NCI-H1694 treated with DMSO at 0.1 percent for 48 hours (cell line): ENCODE measurements at places on chromosomes 1 and 21.

DNA sequence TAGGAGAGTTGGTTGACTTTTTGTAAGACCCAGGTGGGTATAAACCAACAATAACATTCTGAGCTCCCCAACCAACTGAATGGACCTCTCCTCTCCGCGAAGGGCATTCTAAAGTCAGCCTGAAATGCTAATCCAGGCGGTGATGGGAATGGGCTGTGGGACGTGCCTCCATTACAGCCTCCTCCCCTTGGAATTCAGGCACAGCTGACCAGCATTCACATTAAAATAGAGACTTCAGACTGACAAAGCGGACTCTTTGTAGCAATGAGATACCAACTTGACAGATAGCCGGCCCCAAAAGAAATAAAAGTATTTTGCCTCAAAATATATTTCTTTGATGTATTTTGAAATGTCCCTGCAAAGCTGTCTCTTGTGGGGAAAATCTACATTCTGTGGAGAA, 101.7 kb downstream of the KIF26B start:
- no peak for DNase-seq

DNA sequence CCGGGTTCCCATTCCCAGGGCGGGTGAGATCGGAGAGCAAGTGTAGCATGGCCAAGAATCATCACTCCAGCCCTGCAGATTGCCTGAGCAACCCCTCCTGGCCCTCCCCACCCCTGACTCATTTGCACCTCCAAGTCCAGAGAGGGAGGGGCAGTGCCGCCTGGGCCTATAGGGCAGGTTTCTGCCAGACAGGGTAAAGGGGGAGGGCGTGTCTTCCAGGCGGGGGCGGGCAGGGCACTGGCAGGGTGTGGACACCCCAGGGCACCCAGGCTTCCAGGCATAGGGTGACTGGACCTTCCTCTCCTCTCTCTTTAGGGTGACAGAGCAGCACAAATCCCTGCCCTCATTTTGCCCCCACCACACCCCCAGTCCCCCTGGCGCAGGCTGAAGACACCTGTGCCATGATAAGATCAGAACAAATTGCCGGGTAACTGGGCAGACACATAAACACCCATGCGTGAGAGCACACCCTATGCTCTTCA, 3.2 kb upstream of the CRYBG2 start:
- DNase-seq: no peak

GRCh38 chr1:35808450-35809113, 766 bp downstream of the AGO4 start:
- no peak for DNase-seq

DNA sequence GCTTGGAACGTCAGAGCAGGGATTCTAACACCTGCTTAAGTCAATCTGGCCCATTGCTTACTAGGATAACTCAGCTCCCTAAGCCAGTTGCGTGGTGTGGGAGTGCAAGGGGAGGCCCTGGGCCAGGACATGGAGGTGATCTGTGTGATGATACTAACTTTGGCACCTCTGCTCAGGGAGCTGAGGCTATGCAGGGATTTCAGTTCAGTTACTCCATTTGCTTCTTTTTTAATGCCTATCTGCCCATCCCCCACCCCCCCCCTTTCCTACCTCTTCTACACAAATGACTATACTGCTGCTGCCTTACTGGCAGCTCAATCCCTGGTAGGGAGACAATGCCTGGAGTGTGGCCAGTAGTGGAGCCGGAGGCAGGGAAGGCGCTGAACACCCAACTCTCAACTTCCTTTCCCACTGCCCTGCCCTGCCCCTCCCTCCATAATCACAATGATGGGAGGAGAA, 19.5 kb downstream of the INKA2 start:
- DNase-seq: no peak

DNA sequence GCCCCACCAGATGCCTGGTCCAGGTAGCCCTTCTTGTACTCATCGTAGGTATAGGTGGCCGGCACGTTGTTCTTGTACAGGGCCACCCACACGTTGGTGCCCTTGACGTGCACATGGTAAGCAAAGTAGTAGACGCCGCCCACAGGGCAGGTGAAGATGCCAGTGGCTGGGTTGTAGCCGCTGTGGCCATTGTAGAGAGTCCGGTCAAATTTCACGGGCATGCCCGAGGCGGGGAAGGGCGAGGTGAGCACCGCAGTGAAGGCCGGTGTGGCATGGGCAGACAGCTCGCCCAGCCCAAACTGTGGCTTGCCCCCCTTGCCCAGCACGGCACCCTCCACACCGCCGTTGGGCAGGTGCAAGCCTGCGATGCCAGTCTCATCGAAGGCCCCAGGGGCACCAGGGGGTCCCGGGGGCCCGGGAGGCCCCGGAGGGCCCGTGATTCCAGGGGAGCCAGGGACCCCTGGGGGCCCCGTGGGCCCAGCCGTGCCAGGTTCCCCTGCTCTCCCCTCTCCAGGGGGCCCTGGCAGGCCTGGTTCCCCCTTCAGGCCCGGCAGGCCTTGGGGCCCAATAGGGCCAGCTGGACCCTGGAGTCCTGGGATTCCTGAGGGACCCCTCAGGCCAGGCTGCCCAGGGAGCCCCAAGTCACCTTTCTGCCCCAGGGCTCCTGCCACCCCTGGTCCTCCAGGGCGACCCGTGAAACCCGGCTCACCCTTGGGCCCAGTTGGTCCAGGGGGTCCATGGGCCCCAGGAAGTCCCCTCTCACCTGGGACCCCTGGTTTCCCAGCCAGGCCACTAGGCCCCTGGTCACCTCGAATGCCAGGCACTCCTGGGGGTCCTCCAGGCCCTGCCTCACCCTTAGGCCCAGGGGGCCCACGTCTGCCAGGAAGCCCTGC, 9.2 kb downstream of the ADPRS start:
- no peak for DNase-seq

DNA sequence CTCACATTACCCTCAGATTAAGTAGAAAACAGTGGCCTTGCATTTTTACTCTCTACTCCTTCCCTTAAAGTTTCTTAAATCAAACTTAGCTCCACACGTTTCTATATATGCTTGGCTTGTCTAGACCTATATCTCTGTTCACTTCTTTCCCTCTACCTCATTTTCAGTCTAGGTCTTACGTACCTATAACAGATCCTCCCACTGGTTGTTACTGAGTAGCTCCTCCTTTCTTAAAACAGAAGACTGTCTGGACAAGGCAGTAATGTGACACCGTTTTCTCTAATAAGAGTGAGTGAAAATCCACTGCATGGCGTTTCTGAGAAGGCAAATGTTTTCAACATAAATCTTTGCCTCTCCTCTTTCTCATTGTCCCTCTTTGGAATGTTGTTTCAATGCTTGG, 211.7 kb upstream of the POGK start:
- DNase-seq: no peak

DNA sequence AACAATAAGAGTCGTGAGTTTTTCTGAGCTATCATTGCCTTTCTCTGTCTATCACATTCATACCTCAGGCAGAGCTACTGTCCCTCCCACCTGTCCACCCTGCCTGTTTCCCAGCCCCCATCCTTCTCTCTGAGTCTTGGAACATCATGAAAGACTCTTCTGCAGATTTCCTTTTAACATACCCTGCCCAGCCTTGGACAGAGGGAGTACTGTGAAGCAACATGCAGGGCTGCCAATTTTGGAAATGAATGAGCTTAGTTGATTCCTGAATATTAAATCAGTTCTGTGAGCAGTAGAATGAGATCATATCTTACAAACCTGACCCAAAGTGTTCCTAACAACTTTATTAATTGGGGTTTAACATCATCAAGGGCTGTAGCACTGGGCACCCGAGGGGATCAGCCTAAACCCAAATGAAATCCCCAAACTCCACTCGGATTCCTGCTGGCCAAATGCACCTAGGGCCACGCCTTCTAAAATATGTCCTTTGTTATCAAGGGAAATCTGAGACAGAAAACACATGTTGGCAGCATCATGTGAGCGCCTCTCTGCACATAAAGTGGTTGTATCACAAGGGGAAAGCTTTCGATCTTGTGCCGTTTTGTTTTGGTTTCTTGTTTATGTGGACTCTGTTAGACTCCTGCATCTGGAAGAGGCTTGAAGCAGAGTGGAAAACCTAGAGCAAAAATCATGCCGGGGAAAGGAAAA, 357.6 kb downstream of the KIF26B start:
- DNase-seq: no peak

DNA sequence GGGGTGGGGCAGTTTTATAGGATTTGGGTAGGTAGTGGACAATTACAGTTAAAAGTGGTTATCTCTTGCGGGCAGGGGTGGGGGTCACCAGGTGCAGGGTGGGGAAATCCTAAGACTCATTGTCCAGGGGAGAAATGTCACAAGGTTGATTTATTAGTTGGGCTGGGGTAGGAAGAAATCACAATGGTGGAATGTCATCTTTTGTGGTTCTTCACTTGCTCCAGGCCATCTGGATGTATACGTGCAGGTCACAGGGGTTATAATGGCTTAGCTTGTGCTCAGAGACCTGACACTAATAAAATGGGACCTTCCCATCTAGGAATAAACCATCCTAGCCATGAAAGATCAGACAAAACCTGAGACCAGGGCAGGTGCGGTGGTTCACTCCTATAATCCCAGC, 11.5 kb downstream of the TEX46 start:
- no peak for DNase-seq

DNA sequence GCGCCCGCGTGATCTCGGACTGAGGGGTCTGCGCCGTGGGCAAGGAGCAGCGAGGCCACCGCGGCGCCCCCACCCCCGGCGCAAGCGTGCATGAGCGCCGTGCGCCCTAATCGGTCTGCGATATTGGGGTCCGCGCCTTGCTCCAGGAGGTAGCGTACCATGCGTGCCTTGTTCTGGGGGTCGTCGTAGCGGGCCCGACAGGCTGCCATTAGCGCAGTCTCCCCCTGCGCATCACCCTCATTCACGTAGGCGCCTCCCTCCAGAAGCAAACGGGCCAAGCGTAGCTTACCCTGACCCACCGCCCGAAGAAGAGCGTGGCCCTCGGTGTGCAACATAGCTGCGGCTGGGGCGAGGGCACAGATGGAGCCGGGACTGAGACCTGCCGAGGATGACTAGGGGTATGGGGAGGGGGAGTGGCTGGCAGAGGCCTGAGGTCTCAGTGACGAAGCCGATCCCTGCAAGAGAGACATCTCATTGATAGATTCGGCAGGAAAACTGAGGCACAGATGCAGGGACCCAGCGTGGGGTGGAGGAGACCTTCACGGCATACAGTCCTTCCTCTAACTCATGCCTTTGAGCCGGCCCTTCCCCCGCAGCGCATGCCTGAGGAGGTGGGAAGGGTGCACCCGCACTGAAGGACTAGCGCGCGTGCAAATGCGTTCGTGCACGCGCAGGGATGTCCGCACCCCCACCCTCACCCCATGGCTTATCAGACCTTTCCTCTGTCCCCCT, 2.8 kb downstream of the ANKRD34A start:
- no peak for DNase-seq

DNA sequence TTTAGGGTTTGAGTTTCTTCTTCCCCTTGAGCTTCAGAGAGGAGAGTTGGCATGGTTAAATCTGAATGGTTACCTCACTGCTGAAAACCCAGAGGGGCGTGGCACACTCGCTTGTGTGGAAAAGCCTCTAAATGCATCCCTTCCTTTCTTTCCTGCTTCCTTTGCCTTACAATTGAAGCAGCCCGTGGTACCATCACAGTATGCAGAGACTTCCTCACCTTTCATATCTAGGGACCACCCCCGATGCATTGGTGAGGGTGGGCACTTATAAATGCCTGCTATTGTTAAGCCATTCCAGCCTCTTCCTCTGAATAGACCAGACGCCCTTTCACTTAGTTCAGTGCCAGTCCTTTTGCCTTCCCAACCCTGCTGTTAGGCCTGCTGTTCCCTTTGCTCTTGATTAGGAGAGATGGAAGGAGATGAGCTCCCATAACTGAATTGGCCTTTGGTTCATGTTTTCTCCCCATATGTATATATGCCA, 21.9 kb upstream of the LAX1 start:
- DNase-seq: no peak

DNA sequence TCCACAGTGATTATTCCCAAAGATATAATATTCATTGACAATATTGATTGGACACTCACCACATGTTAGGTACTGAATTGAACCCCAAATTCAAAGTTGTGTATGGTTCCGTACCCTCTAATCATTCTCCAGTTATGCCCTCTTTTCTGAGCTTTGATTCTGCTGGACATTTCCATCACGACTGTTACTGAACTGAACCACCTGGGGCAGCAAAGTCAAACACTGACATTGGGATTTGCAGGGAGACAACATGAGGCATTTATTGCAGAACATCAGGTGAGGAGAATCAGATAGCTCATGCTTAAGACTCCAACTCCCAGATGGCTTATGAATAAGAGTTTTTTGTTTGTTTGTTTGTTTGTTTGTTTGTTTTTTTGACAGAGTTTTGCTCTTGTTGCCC, 420.9 kb downstream of the DISC1 start:
- no peak for DNase-seq

GRCh38 chr21:41431788-41432548, 5.9 kb downstream of the MX1 start:
- no peak for DNase-seq

- no peak for DNase-seq
Observed at GRCh38 chr1:43366601-43367025, 1.2 kb downstream of the ELOVL1 start.

DNA sequence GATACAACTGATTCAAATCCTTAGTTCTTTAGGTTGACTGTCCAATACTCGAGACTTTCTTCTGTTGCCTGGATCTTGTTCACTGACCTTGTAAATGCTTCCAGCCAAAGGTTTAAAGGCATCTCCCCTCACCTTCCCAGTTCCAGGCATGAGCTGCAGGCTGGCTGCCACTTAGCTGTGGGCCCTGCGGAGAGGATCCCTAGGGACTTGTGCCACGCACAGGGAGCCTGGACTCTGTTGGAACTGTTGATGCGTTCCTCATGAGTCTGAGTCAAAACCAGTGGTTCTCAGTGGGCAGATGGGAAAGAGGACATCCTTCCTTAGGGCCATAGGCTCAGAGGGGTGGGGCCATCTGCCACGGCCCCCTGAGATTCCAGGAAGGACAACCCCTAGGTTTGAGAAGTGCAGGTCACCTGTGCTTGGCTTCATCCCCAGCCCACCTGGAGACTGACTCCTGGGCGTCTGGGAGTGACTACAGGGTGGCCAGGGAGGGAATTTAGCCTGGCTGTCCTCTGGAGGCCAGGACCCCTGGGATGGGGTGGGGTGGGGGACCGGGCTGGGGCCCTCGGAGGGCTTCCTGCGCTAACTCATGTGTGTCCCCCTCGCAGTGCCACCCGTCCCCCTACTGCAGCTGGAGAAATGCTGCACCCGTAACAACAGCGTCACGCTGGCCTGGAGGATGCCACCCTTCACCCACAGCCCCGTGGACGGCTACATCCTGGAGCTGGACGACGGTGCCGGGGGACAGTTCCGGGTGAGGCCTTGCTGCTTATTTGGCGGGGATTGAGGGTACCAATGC, 37.6 kb upstream of the GNPAT start:
- no peak for DNase-seq

DNA sequence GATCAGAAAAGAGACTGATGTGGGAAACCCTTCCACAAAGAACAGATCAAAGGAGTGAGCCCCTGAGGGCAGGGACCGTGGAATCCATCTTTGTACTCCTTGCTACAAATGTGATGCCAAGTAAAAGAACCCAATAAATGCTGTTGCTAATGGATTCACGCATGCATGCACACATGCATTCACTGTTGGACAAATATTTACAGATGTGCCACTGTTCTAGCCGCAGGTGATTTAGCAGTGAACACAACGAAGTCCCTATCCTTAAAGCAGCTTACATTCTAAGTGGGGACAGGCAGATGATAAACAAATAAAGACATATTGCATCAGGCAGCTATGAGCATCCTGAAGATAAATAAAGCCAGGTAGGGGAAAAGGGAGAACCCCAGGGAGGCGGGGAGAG, 67.8 kb downstream of the ITPKB start:
- DNase-seq: no peak

- DNase-seq: no peak
Observed at GRCh38 chr1:207925210-207925609, 14.3 kb upstream of the CD34 start.
